GM06990 (cell line): ENCODE measurements at places on chromosomes 6 and 20.

GRCh38 chr20:10853176-10853575 lies 179.4 kb upstream of the JAG1 start:
- no peak for DNase-seq

GRCh38 chr20:3686867-3687321 lies 5.1 kb upstream of the ADAM33 start:
- DNase-seq, result no peak

DNA sequence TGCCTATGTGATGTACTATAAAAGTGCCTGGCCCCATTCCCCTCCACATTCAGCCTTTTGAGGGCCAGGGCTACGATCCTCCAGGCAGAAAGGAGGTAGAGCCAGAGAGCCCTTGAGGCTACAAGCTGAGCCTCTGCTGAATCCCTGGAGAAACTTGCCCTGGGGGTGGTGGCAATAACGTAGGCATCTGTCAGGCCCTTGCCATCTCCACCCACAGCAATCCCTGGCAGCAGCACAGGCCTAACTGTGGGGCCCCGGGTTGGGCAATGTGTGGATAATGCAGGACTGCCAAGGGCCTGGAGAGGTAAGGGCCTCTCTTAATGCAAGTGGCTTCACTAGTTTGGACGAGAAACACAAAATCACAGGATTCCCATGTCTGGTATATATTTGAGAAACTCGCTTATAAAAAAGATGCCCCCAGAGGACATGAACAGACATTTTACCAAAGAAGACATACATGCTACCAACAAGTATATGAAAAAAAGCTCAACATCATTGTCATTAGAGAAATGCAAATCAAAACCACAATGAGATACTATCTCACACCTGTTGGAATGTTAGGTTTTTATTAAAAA lies 99.0 kb downstream of the QRSL1 start:
- no peak for DNase-seq

GRCh38 chr20:23349338-23350195 lies 1.0 kb upstream of the NXT1 start:
- DNase-seq, result no peak

GRCh38 chr6:127518191-127518709 lies 885 bp downstream of the MTCL3 start:
- DNase-seq, result no peak
